ENCODE measurements at places on chromosomes 5 and 9.

GRCh38 chr9:3497857-3498256 lies 27.9 kb downstream of the RFX3 start:
- no peak for DNase-seq
- no peak overlapping the region for H3K27ac ChIP-seq
- H3K4me3 ChIP-seq: no peak overlapping the region
- H3K36me3 ChIP-seq: no peaks in the 10 kb centered on the region

DNA sequence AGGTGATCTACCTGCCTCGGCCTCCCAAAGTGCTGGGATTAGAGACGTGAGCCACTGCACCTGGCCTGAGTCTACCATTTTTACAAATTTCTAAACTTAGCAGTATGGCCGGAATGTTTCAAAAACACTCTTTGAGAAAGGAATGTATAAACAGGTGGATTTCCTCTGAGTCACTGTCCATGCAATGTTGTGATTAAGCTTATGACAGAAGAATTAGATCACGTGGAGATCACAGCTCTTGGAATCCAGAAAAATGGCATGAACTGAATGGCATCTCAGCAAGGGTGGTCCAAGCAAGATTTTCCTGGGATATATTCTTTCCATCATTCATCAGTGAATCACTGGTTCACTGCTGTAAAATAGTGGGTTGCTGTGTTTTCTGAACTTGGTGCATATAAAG lies 865.0 kb downstream of the PTPRD start:
- no peak for DNase-seq
- no peaks in the 10 kb centered on the region for H3K4me1 ChIP-seq
- H3K4me3 ChIP-seq: no peak overlapping the region

GRCh38 chr5:53326424-53327153 lies 153.8 kb upstream of the FST start:
- H3K27me3 ChIP-seq: no peaks in the 10 kb centered on the region
- DNase-seq: no peak
- H3K4me1 ChIP-seq: no peaks in the 10 kb centered on the region
- H3K27ac ChIP-seq: no peak overlapping the region

- no peaks in the 10 kb centered on the region for H3K27me3 ChIP-seq
- DNase-seq: no peak
- peaks cover 6% of the 10 kb centered on the region for H3K4me1 ChIP-seq
- no peak overlapping the region for H3K27ac ChIP-seq
These were observed 66.6 kb upstream of the STXBP1 start for GRCh38 chr9:127545196-127546124.

DNA sequence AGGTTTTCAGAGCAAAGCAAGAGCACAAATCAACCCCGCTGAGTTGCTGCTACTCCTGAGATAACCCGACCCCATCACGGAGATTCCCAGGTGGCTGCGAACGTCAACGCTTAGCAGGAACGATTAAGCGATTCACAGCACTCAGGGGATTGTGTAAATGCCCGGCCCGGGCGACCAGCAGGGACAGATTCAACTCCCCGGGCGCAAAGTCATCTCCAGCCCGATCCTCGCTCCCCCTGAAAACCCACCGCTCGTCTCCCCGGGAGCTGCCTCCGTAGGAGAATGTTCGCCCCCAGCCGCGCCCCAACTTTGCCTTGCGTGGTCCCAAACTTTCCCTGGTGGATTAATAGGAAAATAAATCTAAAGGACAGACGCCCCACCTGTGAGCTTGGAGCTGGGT lies 685 bp downstream of the SLC24A2 start:
- H3K27me3 ChIP-seq: peaks cover 12% of the 10 kb centered on the region
- H3K27ac ChIP-seq: no peak overlapping the region
- H3K4me3 ChIP-seq: peak overlapping the region; percentile 72
- peak; percentile 29 for DNase-seq

- H3K4me3 ChIP-seq: peak within 1 kb of the TSS; percentile 99
- H3K4me1 ChIP-seq: no peaks in the 10 kb centered on the region
- H3K27ac ChIP-seq: peak within 1 kb of the TSS; percentile 81
- no peaks in the 10 kb centered on the region for H3K27me3 ChIP-seq
- DNase-seq: peak; percentile 79
These were observed at the start of gene MIER3 for GRCh38 chr5:56951946-56952691. Gene MIER3, minus strand, starts transcription at chr5:56952123. Its CDS starts 21 bp downstream, at chr5:56952102.

DNA sequence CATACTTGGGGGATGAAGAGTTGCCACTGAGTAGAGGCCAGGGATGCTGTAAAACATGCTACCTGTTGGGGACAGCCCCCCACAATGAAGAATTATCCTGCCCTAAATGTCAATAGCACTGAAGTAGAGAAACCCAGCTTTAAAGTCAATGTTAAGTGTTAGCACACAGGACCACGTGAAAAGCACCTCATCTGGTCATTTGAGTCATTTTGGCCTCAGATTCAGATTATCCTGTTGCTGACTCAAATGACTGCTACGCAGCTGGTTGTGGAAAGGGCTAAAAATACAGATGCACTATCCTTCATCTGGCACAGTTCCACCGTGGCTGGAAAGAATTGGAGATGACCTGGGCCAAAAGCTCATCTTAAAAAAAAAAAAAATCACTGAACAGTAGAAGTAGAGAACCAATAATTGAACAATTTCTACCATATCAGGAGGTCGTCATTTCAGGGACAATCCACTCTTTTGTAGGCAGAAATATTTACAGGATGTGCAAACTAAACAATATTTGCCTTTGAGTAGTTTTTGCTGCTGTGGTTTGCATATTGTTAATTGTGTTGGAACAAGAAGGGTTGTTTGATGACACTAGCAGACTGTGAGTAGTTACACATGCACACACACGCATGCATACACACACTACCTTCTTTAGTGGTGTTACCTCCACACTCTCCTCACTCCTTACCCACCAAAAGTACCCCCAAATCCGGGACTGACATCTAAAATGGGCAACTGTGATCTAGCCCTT lies 195.3 kb upstream of the KLF9 start:
- no peak overlapping the region for H3K27ac ChIP-seq
- no peaks in the 10 kb centered on the region for H3K27me3 ChIP-seq
- H3K36me3 ChIP-seq: peaks cover 15% of the 10 kb centered on the region
- H3K4me3 ChIP-seq: no peak overlapping the region
- H3K4me1 ChIP-seq: peaks cover 6% of the 10 kb centered on the region

- H3K27me3 ChIP-seq: no peaks in the 10 kb centered on the region
- H3K4me1 ChIP-seq: no peaks in the 10 kb centered on the region
- peaks cover 4% of the 10 kb centered on the region for H3K36me3 ChIP-seq
- no peak for DNase-seq
These were observed 28.7 kb downstream of the SMIM32 start for GRCh38 chr5:136164226-136164625.

DNA sequence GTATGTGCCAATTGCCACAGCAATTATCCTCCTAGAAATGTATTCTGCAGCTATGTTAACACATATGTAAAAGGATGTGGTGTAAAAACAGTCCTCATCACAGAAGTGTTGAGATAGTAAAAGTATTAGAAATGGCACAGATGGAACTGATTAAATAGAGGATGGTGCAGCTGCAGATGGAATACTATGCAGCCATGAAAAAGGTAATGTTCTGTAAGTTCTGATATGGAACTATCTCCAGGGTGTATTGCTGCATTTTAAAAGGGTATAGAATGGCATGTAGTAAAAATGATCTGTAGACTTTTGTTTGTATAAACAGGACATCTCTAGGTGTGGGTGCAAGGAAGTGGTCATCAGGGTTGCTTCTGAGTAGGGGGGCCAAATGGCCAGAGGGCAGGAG lies 63.0 kb upstream of the PHYKPL start:
- H3K27ac ChIP-seq: no peak overlapping the region
- no peak for DNase-seq
- no peak overlapping the region for H3K4me3 ChIP-seq
- H3K36me3 ChIP-seq: no peaks in the 10 kb centered on the region
- H3K4me1 ChIP-seq: no peaks in the 10 kb centered on the region

DNA sequence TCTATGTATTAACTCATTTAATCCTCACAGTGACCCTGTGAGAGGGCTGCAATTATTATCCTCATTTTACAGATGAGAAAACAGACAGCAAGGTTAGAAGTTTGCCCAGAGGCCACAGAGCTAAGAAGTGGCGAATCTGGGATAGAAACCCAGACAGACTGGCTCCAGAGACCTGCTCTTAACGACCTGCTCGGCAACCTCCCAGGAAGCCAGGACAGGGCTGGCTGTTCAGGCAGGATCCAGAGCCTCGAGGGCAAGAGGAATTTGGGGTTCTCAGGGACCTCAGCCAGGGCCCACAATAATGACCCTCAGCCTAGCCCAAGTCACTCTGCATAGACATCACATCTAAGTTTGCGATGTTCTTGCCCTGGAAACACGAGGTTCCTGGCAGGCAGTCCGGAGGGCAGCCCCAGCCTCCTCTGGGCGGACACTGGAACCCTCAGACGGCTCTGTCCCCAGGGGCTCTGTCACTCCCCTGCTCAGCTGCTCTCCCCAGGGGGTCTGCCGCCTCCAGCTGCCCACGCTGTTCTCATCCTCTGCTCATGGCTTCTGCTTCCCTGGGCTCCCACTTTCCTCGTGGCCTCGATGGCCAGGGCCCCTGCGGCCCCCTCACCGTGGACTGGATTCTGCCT lies 138.5 kb upstream of the ERCC6L2 start:
- H3K27me3 ChIP-seq: no peaks in the 10 kb centered on the region
- H3K4me3 ChIP-seq: no peak overlapping the region
- peaks cover 4% of the 10 kb centered on the region for H3K4me1 ChIP-seq
- H3K27ac ChIP-seq: no peak overlapping the region

DNA sequence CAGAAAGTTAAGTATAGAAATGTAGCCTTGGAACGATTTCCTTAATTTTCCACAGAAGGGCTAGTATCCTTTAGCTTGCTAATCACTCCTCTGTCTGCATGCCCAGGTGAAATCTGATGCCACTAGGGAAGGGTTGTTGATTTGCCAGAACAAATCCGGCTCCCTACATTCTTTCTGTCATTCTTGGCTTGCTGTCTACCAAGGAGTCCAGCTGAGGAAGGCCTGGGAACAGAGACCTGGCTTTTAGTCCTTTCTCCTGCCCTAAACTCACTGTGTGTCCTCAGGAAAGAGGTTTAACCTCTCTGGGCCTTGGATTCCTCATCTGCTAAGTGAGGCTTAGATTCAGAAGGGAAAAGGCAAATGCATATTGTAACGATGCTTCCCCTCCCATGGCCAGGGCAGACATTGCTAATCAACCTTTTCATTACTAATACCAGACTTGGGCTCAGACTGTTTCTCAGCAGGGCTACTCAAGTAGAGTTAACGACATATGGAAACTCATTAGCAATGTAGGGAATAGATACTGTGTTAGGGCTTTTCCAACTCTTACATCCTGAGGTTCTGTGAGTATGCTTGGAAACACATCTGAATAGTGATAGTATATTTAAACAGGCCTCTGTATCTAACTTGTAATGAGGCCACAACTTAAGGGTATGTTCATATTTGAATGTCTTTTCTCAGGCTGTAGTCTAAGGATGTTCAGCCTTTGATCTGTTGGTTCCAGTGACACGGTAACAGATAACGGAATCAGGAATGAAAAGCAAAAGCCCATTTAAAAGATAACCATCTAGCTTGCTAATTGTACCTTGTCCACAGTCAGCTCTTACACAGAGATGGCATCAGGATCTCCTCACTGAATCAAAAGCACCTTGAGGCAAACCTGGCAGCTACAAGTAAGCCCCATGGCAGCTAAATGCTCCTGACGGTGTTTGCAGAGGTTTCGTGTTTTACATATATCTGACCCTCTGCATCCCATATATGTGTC lies 4.1 kb downstream of the GALNT10 start:
- H3K27me3 ChIP-seq: peaks cover 2% of the 10 kb centered on the region
- no peak for DNase-seq
- H3K4me3 ChIP-seq: no peak overlapping the region
- H3K36me3 ChIP-seq: peaks cover 36% of the 10 kb centered on the region
- peaks cover 17% of the 10 kb centered on the region for H3K4me1 ChIP-seq

- H3K4me3 ChIP-seq: no peak overlapping the region
- no peaks in the 10 kb centered on the region for H3K27me3 ChIP-seq
- no peak for DNase-seq
- no peak overlapping the region for H3K27ac ChIP-seq
These were observed 30.6 kb upstream of the IL6ST start for GRCh38 chr5:56025151-56025885.

DNA sequence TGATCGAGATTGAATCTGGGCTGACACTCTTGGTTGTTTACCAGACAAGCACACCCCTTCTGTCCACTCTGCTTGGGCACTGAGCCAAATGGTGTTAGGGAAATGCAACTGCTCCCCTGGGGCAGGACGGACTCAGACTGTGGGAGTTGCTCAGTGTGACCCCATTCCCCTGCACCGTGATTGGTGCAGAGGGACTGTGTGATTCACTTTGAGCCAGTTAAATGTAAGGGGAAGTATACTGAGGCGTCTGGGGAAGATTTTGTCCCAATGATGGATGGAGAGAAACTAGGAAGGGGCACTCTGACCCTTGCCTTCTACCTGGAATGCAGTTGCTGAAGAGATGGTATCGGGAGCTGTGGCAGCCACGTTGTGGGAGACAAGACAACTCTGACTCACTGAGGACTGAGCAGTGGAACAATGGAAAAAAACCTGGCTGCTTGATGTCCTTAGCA lies 196.0 kb upstream of the ANKRD55 start:
- no peak overlapping the region for H3K27ac ChIP-seq
- H3K36me3 ChIP-seq: no peaks in the 10 kb centered on the region
- H3K27me3 ChIP-seq: no peaks in the 10 kb centered on the region
- no peak overlapping the region for H3K4me3 ChIP-seq

DNA sequence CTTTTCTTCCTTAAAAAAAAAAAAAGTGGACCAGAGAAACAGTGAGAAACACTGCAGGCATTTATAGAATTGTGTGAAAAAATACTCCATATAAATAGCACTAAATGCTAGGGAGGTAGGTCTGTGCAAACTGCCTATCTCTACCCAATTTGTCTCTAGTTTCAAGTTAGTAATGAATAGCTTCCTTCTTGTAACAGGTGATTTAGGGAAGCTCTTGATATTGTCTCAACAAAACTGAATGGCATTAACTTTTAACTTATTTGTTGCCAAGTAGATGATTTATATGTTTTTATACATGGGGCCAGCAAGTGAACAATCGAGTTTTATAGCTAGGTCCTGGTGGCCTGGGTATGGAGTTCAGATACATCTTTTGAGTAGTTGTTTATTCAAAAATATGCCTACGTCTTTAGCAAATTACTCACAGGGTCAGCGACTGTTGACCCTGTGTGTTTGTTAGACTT lies 283.6 kb downstream of the NR3C1 start:
- H3K36me3 ChIP-seq: no peaks in the 10 kb centered on the region
- H3K4me3 ChIP-seq: no peak overlapping the region
- H3K27ac ChIP-seq: no peak overlapping the region
- H3K4me1 ChIP-seq: peaks cover 4% of the 10 kb centered on the region
- H3K27me3 ChIP-seq: no peaks in the 10 kb centered on the region

- H3K27ac ChIP-seq: no peak overlapping the region
- H3K4me1 ChIP-seq: peaks cover 6% of the 10 kb centered on the region
- no peak overlapping the region for H3K4me3 ChIP-seq
- DNase-seq: peak; percentile 45
- no peaks in the 10 kb centered on the region for H3K27me3 ChIP-seq
- H3K36me3 ChIP-seq: no peaks in the 10 kb centered on the region
These were observed 23.2 kb downstream of the MAP3K1 start for GRCh38 chr5:56838409-56839039.

Measured in neuronal stem cell (in vitro differentiated cells).